Brain pericyte (primary cell): ENCODE measurements at places on chromosomes 6 and 20.

- DNase-seq: peak; percentile 5
These were observed 52.6 kb upstream of the MAFB start for GRCh38 chr20:40741507-40742106.

DNA sequence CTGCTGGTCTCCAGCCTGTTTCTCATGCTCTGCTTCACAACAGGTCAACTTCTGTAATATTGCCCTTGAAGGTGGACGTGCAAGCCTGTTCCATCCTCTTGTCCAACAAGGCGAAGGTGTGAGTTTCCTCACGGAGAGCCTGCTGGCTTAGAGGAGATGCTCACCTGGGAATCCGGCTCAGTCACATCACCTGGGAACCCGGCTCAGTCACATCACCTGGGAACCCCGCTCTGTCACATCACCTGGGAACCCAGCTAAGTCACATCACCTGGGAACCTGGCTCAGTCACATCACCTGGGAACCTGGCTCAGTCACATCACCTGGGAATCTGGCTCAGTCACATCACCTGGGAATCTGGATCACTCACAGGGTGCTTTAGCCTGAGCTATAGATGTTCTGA, 230.1 kb downstream of the ERMARD start:
- no peak for DNase-seq

GRCh38 chr20:32110173-32110704, 725 bp downstream of the TM9SF4 start:
- no peak for DNase-seq

GRCh38 chr6:107976155-107976783, 18.3 kb upstream of the SEC63 start:
- DNase-seq: no peak

DNA sequence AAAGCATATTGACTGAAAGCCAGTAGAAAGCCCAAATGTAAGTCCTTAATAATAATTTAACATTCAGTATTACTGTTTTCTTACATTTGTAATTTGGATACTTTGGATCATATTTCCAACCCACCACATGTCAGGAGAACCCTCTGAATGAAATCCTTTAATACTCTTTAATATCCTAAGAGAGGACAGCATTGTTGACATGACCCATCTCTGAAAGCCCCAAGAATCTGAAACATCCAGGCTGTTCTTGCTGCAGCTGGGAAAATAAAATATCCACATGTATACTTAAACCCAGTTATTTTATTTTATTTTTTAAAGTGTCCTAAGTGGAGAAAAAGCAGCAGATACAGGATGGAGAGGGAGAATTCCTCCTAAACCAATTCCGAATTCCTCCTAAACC, 130.8 kb upstream of the RIPOR2 start:
- DNase-seq: no peak

GRCh38 chr6:153872946-153873345, 166.1 kb upstream of the OPRM1 start:
- no peak for DNase-seq

- DNase-seq: no peak
These were observed 141.7 kb upstream of the CARMIL1 start for GRCh38 chr6:25137480-25137879.
